ENCODE measurements at places on chromosomes 3 and 15. TPM values are rescaled to one million over a fixed set of nuclear protein-coding genes. Genes with fewer than 3 reads are reported as not detected.

Gene CAND2
- total RNA-seq: not detected

Gene CDHR4
- not detected for total RNA-seq

Gene ZDHHC23
- 8.8 TPM for total RNA-seq

Gene CSTA
- total RNA-seq: 11.0 TPM

GRCh38 chr3:118080889-118081288 is 953.8 kb downstream of the IGSF11 start:
- H3K4me1 ChIP-seq: no peaks in the 10 kb centered on the region
- H3K27ac ChIP-seq: no peak overlapping the region
- DNase-seq: no peak
- H3K27me3 ChIP-seq: no peaks in the 10 kb centered on the region

DNA sequence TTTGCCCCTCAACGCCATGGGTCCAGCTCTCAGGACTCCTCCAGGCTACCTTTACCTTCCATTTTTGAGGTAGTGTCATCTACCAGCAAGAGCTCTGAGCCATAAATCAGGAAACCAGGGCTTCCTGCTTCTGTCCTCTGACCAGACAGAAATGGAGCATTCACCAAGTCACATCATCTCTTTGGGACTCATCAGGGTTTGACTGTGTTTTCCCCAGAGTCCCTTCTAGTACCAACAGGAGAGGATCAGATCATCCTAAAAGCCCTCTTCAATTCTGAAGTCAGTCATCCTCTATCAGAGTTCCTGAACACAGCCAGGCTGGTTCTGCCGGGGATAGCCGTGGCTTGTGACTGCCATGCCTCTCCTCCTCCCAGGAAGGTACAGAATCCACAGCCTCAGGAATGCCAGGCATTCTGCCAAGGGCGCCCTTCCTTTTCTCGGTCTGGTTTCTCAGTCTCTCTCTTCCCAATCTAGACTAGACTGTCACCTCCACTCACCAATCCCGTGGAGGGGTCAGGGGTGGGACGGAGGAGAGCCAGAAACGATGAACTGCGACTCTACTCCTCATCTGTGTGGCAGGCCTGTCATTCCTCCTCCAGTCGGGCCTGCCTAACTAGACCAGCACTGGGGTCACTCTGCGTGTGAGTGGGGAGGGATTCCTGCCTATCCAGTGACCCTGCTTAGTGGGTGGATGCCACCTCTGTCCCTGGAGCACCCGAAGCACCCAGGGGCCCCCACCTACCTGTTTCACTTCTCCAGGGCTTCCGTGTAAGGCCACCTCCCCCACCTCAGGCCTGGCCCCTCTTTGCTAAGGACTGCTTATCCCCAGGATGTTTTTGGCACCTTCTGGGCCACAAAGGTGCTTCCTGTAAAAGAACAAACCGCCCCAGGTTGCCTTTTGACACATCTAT is 30.9 kb downstream of the CCNL1 start:
- peak overlapping the region; percentile 96 for H3K27ac ChIP-seq
- H3K27me3 ChIP-seq: no peaks in the 10 kb centered on the region
- H3K36me3 ChIP-seq: no peaks in the 10 kb centered on the region
- H3K4me3 ChIP-seq: peak overlapping the region; percentile 76

DNA sequence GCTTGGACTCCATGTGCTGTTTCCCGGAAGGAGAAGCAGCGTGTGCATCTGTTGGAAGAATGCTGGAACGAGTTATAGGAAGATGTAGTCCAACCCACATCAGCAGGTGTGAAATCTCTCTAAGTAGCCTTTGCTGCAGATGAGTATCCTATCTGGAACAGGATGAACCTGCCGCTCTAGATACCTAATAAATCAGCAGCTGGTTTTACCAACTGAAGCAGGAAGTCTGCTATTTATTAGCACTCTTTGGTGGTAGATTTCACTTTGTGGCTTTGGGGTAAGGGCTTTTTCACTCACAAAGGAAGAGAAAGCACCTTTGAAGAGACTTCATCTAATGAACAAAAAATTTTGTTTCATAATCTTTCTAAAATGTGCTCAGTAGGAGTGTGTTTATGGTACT is 66.4 kb downstream of the DCUN1D1 start:
- H3K4me3 ChIP-seq: no peak overlapping the region
- H3K27me3 ChIP-seq: no peaks in the 10 kb centered on the region
- H3K4me1 ChIP-seq: no peaks in the 10 kb centered on the region
- H3K36me3 ChIP-seq: peaks cover 2% of the 10 kb centered on the region
- H3K27ac ChIP-seq: no peak overlapping the region

DNA sequence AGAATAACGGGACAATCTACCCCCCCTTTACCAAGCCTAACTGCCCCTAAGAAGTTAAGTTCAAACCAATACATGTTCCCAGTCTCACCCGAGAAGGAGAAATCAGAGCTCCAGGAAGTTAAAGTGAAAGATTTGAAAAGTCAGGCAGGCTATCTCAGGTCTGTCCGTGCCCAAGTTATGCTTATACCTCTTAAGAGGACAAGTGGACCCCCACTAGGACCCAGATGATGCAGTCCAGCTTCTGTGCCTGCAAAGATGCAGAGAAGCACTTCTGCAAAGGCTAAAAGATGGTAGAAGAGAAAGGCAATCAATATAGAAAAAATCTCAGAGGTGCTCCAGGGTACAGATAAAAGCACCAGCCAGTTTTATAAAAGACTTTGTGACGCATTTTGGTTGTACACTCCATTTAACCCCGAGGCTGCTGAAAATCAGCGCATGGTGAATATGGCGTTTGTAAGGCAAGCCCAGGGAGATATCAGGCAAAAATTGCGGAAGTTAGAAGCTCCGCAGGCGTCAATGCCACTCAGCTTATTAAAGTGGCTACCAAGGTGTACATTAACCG is 9.8 kb upstream of the SLC9C1 start:
- no peak for DNase-seq
- H3K27ac ChIP-seq: no peak overlapping the region
- no peaks in the 10 kb centered on the region for H3K27me3 ChIP-seq
- H3K36me3 ChIP-seq: no peaks in the 10 kb centered on the region
- H3K4me1 ChIP-seq: no peaks in the 10 kb centered on the region

DNA sequence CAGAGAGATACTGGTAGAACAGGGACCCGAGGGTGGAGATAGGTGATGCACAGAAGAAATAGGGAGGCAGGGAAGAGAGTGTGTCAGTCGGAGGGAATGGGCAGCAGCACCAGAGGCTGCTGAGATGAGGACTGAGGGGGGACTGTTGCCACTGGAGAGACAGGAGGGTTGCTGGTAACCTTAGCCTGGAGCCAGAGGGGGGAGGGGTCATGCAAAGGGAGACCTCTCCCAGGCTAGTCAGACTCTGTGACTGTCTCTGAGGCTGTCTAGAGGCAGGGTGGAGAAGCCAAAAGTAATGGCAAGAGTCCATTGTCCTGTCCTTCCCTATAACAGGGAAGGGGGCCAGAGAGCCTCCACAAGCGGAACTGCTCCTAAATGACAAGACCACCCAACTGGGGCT is 2.1 kb upstream of the DLEC1 start:
- no peaks in the 10 kb centered on the region for H3K4me1 ChIP-seq
- H3K36me3 ChIP-seq: no peaks in the 10 kb centered on the region
- no peak overlapping the region for H3K27ac ChIP-seq
- peaks cover 34% of the 10 kb centered on the region for H3K27me3 ChIP-seq
- DNase-seq: no peak
